Mesothelial cell of epicardium (in vitro differentiated cells): ENCODE measurements at places on chromosomes 5 and 9.

DNA sequence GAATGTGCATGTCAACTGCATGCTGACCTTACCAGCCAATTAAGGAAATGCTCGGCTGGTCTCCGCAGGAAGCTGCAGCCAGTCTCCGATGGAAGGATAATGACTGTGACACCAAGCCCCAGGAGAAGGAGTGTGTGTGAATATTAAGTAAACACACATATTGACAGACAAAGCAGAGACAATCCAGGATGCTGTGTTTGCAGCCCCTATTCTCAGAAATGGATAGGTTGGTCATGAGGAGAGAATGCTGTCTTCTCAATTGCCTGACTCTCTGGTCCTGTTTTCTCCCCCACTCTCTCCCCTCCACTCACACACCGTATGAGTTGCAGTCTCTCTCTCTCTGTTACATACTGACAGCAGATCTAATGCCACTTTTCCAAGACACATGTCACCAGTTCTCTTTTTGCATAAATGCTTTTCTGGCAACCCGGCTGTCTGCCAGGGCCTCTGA lies 85.7 kb downstream of the EPB41L4A start:
- H3K4me3 ChIP-seq = peak overlapping the region; percentile 1
- no peaks in the 10 kb centered on the region for H3K36me3 ChIP-seq
- peak overlapping the region; percentile 81 for H3K27ac ChIP-seq
- H3K4me1 ChIP-seq = peaks cover 64% of the 10 kb centered on the region
- no peaks in the 10 kb centered on the region for H3K27me3 ChIP-seq
- no peak for DNase-seq

DNA sequence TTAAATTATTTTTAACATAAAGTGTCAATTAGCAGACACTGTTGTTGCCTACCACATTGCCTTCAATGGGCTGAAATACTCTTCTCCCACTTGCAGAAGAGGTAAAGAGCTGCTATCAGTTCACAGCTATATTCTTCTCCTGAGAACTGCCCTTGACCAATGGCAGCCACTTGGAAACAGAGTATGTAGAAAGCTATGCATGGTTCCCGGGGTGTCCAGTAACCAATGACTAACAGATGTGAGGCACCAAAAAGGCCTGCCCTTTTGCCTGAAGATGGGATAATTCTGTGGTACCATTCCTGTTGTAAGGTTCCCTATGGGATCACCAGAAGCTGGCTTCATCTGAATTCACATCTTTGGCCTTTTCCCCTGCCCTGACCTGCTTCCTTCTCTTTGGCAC lies 181.4 kb upstream of the MAP3K1 start:
- H3K27ac ChIP-seq = peak overlapping the region; percentile 69
- no peak overlapping the region for H3K4me3 ChIP-seq
- H3K4me1 ChIP-seq = peaks cover 53% of the 10 kb centered on the region
- H3K36me3 ChIP-seq = peaks cover 12% of the 10 kb centered on the region

GRCh38 chr5:68994645-68995044 lies 99.2 kb upstream of the SLC30A5 start:
- H3K27ac ChIP-seq = no peak overlapping the region
- no peak overlapping the region for H3K4me3 ChIP-seq
- no peak for DNase-seq
- no peaks in the 10 kb centered on the region for H3K27me3 ChIP-seq

- peaks cover 66% of the 10 kb centered on the region for H3K4me1 ChIP-seq
- peak overlapping the region; percentile 89 for H3K27ac ChIP-seq
- H3K27me3 ChIP-seq = no peaks in the 10 kb centered on the region
- H3K36me3 ChIP-seq = peaks cover 5% of the 10 kb centered on the region
- peak overlapping the region; percentile 81 for H3K4me3 ChIP-seq
These were observed 123.0 kb downstream of the C9orf50 start for GRCh38 chr9:129497813-129498450.

DNA sequence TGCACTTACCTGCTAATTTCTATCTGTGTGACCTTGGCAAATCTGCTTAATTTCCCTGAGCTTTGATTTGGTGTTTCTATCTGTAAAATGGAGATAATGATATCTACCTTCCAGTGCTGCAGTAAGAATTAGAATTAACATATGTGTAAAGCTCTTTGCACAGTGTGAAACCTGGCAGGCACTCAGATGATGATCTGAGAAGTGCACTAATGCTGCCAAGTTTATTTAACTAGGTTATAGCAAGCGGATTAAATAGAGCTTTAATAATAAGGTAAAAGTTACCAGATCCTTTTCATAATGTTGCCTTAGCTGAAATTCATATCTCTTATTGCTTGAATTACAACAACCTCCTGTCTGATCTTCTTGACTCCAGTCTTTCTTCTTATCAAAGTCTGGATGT lies 315.3 kb upstream of the CD180 start:
- no peak for DNase-seq
- H3K27me3 ChIP-seq = no peaks in the 10 kb centered on the region
- peaks cover 13% of the 10 kb centered on the region for H3K4me1 ChIP-seq
- no peak overlapping the region for H3K27ac ChIP-seq
- H3K36me3 ChIP-seq = no peaks in the 10 kb centered on the region

DNA sequence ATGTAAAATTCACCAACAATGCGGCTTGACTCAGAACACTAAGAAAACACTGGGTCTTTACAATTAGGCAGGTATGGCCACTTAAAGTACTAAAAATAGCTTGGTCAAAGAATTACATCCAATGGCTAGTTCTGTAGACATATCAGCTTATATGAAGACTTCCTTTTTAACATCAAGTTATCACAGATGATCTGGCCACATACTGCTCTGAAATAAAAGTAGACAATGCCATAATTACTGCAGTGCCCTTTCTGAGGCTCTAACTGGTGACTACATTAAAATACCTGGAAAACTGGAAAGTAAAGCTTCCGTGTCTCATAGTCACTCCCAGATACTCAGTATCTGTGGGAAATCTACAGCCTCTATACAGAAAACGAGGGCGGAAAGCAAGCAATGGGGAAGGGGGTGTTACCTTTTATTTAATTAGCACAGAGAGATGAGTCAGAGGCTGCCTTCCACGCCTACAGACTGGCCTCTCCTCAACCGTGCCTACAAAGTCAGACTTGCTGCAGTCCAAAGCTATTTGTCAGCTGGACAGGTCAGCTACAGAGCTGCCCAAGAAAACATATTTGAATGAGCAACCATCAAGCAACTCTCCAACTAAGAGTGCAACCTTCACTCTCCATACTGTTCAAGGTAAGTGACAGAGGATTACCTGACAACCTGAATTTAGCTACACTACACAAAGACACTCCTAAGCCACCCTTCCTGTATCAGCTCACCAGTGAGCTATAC lies 8.7 kb downstream of the SERINC5 start:
- H3K36me3 ChIP-seq = peaks cover 12% of the 10 kb centered on the region
- DNase-seq = no peak
- H3K4me1 ChIP-seq = peaks cover 51% of the 10 kb centered on the region
- peak overlapping the region; percentile 95 for H3K27ac ChIP-seq
- H3K4me3 ChIP-seq = peak overlapping the region; percentile 4

DNA sequence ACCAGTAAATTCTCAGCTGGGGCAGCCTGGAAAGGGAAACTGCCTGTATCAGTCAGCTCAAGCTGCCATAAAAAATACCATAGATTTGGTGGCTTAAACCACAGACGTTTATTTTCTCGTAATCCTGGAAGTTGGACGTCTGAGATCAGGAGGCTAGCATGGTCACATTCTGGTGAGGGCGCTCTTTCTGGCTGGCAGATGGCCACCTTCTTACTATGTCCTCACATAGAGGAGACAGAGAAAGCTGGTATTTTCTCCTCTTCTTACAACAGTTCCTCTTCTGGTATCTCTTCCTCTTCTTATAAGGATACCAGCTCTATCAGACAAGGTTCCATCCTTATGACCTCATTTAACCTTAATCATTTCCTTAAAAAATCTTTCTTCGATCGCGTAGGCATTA lies 50.5 kb upstream of the RFX3 start:
- H3K4me1 ChIP-seq = no peaks in the 10 kb centered on the region
- no peak for DNase-seq
- no peak overlapping the region for H3K27ac ChIP-seq
- no peaks in the 10 kb centered on the region for H3K27me3 ChIP-seq
- H3K4me3 ChIP-seq = no peak overlapping the region

- H3K36me3 ChIP-seq = peaks cover 26% of the 10 kb centered on the region
- no peaks in the 10 kb centered on the region for H3K27me3 ChIP-seq
- H3K27ac ChIP-seq = no peak overlapping the region
- no peak for DNase-seq
These were observed 57.3 kb downstream of the RIGI start for GRCh38 chr9:32468740-32469139.

DNA sequence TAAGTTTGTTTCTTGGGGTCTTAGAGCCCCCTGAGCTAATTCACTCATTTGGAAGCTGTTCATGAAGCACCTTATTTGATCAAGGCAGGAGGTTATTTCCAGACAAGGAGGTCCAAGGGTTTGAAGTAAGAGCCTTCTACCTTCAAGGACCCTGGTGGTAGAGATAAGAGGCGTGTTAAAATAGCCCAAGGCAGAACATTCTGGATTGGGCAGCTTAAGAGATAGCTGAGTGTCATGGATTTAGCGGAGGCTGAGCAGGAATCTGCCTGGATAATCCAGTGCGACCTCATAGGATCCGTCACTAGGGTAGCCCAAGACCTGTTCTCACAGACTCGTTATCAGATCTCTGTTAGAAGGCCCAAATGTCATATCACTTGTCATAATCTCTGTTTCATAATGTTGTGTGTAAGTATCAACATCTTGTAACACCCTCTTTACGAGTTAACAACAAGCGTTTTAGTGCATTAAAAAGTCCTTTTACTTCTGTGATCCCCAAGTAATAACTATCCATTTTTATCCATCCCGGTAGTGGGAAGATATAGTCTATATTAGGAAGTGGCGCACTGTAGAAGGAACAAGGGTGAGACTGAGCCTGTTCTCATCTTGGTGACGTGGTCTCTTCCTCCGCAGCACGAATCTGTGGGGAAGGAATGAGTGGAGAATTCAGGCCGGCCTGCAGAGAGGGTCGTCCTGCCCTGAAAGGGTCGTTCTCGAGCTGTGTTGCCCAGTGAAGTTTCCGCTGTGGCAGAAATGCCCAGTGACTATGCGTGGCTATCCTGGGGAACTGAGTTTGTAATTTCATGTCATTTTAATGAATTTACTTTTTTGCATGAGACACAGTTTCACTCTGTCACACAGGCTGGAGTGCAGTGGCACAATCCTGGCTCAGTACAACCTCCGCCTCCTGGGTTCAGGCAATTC lies 28.8 kb downstream of the SLC25A25 start:
- H3K36me3 ChIP-seq = peaks cover 7% of the 10 kb centered on the region
- no peak overlapping the region for H3K4me3 ChIP-seq
- peak overlapping the region; percentile 100 for H3K27ac ChIP-seq
- peaks cover 74% of the 10 kb centered on the region for H3K4me1 ChIP-seq

GRCh38 chr5:107766439-107766838 lies 95.7 kb upstream of the EFNA5 start:
- DNase-seq = no peak
- H3K4me1 ChIP-seq = peaks cover 21% of the 10 kb centered on the region
- no peaks in the 10 kb centered on the region for H3K27me3 ChIP-seq
- no peaks in the 10 kb centered on the region for H3K36me3 ChIP-seq
- no peak overlapping the region for H3K4me3 ChIP-seq

- peaks cover 16% of the 10 kb centered on the region for H3K4me1 ChIP-seq
- peak overlapping the region; percentile 95 for H3K27ac ChIP-seq
These were observed 19.9 kb downstream of the SEMA4D start for GRCh38 chr9:89477811-89478630.

- H3K27ac ChIP-seq = no peak overlapping the region
- no peak overlapping the region for H3K4me3 ChIP-seq
- H3K4me1 ChIP-seq = peaks cover 26% of the 10 kb centered on the region
- DNase-seq = no peak
- H3K27me3 ChIP-seq = no peaks in the 10 kb centered on the region
- no peaks in the 10 kb centered on the region for H3K36me3 ChIP-seq
These were observed 32.6 kb upstream of the ANXA1 start for GRCh38 chr9:73118898-73119554.

DNA sequence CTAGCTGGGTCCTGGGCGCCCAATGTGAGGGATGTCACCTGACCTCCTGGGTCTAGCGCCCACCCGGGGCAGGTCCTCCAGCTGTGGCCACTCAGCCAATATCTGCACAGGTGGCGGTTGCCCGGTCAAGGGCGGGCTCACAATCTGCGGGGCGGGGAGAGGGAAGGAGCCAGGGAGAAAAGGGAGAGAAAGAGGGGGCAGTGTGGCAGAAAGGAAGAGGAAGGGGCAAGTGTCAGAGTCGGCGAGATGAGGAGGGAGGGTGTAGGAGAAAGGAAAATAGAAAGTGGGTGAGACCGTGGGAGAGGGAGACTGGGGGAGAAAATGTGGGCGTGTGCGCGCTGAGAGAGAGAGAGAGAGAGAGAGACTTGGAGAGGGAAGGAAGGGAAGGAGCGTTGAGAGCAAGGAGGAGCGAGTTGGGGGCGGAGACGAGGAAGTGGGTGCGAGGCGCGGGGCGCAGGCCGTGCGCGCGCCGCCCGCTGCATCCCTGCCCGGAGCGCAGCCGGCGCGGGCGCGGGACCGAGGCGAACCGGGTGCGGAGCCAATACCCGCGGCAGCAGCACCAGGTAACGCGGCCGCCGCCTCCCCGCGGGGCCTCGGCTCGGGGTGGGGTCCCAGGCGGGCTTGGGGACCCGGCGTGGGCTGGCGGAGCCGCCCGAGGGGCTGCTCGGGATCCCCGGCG lies at the start of gene HRH2:
Gene HRH2 (plus strand): TSS at position 479 of the 679 bp plus-strand sequence. CDS start 25,163 bp downstream, outside the sequence.
- H3K4me1 ChIP-seq = peaks cover 12% of the 10 kb centered on the region
- peaks cover 86% of the 10 kb centered on the region for H3K27me3 ChIP-seq
- H3K36me3 ChIP-seq = no peaks in the 10 kb centered on the region

GRCh38 chr5:107012371-107012770 lies 658.4 kb downstream of the EFNA5 start:
- no peak overlapping the region for H3K4me3 ChIP-seq
- H3K27me3 ChIP-seq = no peaks in the 10 kb centered on the region
- DNase-seq = no peak
- H3K36me3 ChIP-seq = no peaks in the 10 kb centered on the region
- no peak overlapping the region for H3K27ac ChIP-seq
- H3K4me1 ChIP-seq = peaks cover 2% of the 10 kb centered on the region

DNA sequence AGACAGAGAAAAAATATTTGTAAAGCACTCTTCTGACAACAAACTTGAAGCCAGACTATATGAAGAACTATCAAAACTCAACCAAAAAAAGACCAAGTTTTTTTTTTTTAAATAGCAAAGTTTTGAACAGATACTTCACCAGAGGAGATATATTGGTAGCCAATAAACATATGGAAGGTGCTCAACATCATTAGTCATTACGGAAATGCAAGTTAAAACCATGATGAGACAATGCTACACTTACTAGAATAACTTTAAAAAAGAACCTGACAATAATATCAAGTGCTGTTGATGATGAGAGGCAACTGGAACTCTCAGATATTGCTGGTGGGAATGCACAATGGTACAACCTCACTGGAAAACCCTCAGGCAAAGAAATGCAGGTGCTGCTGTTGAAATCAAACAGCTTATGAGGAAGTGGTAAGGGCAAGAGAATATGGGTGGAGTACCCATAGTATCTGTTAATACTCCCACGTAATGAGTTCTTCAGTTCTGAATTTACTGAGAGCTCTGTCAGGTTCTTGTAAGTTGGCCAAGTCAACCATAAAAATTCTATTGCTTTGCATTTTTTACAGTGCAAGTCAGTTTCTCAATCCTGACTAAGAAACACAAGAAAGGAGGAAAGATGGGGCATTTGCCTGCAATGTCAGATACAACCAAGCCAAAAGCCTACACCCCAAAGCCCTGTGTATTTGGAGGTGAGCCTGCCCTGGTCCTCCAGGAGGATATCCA lies 87.3 kb upstream of the GNAQ start:
- peaks cover 6% of the 10 kb centered on the region for H3K4me1 ChIP-seq
- no peaks in the 10 kb centered on the region for H3K36me3 ChIP-seq
- no peak for DNase-seq

- peaks cover 14% of the 10 kb centered on the region for H3K4me1 ChIP-seq
- DNase-seq = no peak
- H3K4me3 ChIP-seq = no peak overlapping the region
- H3K27me3 ChIP-seq = peaks cover 1% of the 10 kb centered on the region
These were observed 51.0 kb downstream of the PTPDC1 start for GRCh38 chr9:94135222-94135621.

GRCh38 chr5:134649163-134649835 lies 714 bp downstream of the SEC24A start:
- peaks cover 19% of the 10 kb centered on the region for H3K4me1 ChIP-seq
- H3K27me3 ChIP-seq = no peaks in the 10 kb centered on the region
- no peak for DNase-seq
- H3K4me3 ChIP-seq = peak overlapping the region; percentile 87
